ENCODE measurements at places on chromosomes 4 and X.

DNA sequence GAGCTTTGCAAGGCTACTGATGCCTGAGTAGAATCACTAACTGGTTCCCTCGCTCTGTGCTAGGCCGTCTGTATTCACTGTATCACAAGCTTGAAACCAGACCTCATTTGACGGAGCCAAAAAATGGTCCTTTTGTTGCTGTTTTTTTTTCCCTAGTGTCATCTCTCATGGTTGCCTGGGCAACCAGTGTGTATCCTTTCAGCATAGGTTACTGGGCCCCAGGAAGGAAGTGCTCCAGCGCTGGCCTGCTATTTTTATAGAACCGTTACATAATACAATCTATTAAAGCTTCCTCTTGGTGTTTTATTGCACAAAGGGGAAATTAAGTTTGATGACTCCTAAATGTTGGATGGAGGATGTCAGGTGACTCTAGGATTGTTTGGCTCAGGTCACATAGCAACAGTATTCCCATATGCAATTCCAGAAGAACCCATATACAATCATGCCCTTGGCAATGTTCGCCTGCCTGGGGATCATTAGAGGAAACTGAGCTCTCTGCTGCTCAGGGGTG is 220.4 kb downstream of the SPRY1 start:
- ATAC-seq = peak; percentile 78

GRCh38 chrX:84415140-84415539 is 87.1 kb downstream of the HDX start:
- no peak for ATAC-seq

GRCh38 chr4:156676116-156676851 is 295.3 kb downstream of the PDGFC start:
- no peak for ATAC-seq

DNA sequence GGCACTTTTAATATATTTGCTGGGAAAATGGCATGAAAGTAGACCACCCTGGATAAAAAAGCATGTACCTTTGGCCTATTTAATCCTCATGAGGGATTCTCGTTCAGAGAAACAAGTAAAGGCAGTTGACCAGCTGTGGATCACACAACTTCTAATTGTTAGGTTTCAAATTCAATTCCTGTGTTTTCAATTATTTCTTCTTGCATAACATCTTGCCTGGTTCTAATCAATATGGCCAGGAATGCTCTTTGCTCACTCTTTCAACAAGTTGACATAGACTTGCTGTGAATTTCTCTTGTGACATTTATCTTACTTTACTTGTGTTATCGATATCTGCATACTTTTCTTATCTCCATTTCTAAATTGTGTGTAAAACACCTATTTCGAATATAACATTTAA is 211.8 kb downstream of the SLC7A11 start:
- no peak for ATAC-seq

DNA sequence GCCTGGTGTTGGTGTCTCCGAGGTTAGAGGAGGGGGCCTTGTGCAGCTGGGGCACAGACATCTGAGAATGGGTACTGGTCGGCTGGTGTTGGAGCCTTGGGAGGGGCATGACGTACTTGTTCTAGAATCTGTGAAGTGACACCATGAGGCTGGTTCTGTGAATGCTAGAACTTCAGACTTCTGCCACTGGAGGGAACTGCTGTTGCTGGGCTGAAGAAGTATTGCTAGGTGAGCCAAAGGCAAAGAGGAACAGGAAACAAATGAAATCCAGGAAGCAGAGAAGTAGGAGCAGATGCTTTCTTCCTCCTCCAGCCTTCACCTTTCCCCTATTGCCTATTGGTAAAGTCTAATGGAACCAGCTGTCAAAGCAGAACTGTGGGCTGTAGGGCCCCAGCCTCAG is 120.9 kb upstream of the DDIT4L start:
- ATAC-seq = no peak
